Stimulated activated naive CD4-positive, alpha-beta T cell (primary cell): ENCODE measurements at places on chromosomes 12 and 14.
A peak's percentile ranks its signal among the peaks of the same experiment; 100 is the strongest.

DNA sequence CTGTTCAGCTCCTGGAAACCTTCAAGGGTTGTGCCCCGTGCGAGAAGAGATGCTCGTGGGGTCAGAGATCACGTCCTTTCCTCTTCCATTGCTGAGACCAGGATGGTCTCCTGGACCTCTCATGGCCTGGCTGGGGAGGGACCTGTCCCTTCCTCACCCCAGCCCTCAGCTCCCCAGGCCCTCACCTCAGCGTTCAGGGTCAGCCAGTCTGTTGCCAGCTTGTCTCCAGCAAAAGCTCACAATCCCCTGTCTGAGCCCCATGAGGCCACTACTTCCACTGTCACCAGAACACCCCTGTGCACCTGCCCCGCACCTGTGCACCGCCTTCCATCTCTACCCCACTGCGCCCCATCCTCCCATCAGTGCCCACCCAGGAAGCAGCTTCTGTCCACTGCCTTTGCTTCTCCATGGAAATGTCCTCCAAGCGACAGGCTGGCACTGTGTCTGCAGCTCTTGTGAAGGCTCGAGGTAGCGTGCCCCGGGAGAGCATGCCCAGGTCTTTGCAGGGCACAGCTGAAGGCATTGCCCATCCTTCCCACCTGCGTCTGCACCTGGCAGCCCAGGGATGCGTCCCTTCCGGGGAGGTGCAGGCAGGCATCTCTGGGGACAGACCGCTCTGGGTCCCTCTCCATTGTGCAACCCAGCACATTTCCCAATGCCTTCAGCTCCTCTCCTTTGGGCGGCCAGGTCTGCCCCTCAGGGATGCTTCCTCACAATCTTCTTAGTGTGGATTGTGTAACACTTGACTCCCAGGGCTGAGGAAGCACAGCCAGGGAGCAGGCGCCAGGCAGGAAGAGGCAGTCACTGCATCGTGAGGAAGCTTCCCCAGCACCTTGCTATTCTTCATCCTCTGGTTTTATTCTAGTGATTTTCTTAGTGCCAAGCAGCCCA is 179.6 kb downstream of the ADGRD1 start:
- no peak for DNase-seq

DNA sequence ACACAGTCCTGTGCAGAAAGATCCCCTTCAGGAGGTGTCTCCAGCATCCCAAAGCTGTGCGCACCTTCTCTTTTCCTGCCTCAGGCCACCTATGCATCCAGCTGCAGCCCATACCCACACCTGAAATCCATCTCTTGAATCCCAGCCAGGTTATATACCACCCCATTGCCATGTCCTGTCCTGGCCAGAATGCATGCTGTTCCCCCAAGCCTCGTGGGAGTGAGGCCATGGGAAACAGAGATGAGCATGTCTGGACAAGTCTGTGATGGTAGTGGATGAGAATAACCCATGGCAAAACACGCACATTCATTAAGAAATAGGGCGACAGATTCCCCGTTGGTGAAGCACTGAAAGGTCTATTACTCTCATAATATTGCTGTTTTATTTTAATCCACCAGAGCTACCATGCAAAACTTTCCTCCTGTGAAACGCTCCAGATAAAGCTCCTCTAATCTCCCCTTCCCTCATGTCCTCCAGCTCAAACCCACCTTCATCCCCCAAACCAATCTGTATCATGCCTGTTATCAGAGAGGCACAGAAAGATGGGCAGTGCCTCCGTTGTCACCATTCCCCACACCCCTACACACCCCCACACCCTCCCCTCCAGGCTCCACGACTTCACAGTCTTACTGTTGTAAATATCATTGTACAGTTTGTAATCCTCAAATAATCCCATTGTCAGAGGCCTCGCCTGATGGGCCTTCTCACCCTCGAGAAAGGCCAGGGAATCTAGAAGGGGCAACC is 97.5 kb upstream of the FKBP4 start:
- no peak for DNase-seq

GRCh38 chr12:10571141-10571540 is 42.3 kb downstream of the MAGOHB start:
- DNase-seq: no peak

GRCh38 chr14:79578470-79578869 is 632.8 kb downstream of the DIO2 start:
- no peak for DNase-seq

DNA sequence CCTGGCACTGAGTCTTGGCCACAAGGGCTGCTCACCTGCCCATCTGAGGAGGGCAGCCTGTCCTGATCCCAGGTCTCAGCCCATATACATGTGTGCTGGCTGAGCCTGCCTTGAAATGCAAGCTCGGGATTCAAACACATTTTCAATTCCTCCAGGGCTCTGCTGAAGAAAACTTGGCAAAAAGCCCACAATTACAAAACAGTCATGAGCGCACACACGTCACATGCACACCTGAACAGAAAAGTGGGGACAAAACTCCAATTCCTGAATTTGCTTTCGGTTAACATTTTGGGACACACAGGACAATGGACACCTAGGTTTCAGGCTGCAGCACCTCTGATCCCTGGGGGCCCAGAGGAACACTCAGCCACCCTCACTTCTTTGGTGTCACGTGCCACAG is 113.9 kb downstream of the RBM19 start:
- DNase-seq: no peak

- no peak for DNase-seq
Measured at GRCh38 chr14:55477680-55478079, 37.3 kb upstream of the TBPL2 start.

DNA sequence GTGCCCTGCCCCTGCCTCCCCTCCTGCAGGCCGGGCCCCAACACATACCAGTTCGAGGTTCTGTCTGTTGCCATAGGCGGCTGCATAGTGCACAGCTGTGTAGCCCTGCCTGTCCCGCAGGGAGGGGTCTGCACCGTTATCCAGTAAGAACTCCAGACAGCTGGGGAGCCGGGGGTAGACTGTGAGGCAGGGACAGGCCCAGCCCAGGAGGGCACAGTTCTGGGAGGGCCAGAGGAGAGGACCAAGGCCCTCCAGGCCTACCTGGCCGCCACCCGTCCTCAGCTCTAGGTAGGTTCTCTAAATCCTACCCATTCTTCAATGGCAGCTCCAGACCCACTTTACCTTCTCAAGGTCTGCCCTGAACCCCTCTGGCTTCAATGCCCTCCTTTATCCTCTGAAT is 9.5 kb downstream of the ANKRD52 start:
- no peak for DNase-seq

- no peak for DNase-seq
Measured at GRCh38 chr12:128682548-128683275, 141.0 kb downstream of the SLC15A4 start.

DNA sequence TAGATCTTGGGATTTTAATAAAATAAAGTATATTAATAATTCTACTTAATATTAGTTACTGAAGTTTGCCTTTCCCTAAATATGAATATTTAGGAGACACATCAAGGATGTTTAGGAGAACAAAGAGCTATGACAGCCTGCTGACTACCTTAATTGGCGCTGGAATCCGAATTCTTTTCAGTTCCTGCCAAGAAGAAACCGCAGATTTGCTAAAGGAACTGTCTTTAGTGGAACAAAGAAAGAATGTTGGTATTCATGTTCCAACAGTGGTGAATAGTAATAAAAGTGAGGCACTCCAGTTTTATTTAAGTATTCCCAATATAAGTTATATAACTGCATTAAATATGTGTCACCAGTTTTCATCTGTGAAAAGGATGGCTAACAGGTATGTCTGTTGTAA is 54.5 kb downstream of the MIS18BP1 start:
- DNase-seq: no peak

GRCh38 chr12:56634242-56634836 is 4.2 kb upstream of the BAZ2A start:
- peak; percentile 21 for DNase-seq

GRCh38 chr12:9404031-9404430 is 195.8 kb upstream of the PZP start:
- no peak for DNase-seq

DNA sequence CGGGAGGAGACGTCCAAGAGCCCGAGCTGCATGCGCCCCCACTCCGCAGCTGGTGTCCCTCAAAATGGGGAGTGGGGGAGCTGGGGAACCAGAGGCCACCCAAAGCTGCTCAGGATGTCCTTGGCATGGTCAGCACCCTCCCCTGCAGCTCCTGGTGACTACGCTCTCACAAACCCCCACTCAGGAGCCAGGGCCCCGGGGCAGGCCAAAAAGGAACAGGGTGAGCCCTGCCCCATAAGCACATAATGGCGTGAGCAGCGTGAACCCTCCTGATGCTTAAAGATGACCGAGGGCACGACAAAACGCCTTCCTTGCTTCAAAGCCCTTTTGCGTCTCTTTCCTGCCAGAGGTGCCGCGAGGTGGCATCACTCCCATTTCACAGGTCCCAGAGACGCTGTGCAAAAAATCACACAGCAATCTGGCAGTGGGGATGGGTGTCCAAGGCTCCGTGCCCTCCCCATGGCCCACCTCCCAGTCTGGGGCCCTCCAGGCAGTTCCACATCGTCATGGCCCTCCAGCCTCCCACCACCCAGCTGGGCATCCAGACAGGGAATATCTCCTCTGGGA is 13.5 kb downstream of the NCOR2 start:
- no peak for DNase-seq

DNA sequence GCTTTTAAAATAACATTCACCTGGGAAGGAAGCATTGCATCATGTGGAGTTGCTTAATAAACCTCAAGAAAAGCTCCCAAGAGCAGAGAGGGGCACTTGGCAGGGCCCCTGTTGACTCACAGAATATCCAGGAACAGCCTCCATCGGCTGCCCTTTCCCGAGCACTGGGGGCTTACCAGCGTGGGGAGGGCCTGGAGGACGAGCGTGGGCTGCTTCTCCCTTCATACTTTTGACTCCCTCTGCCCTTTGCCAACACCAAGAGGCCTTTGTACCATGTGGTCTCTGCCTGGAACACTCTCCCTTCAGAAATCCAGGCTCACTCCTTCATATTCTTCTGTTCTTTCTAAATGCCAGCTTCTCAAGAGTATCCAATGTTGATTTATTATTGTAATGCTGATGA is 492.1 kb upstream of the TMEM132C start:
- no peak for DNase-seq

GRCh38 chr14:70972107-70972976 is 65.1 kb downstream of the PCNX1 start:
- DNase-seq: peak; percentile 86

DNA sequence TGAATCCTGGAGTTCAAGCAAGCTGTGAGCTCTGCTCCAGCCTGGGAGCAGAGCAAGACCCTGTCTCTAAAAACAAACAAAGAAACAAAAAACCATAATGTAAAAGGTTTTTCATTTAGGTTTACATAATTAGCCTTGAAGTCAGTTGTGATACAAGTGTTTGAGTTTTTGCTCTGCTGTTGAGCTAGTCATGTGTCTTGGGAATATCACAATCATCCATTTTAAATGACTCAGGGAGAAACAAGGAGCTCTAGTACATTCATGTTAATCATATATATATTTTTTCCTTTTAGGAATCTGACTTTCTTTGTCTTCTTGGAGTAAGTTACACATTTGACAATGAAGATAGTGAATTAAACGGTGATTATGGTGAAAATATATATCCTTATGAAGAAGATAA is 12.9 kb downstream of the MIA2 start:
- DNase-seq: no peak

GRCh38 chr12:32988982-32989381 is 92.4 kb upstream of the PKP2 start:
- DNase-seq: no peak

GRCh38 chr14:53714495-53715192 is 242.0 kb downstream of the BMP4 start:
- DNase-seq: no peak

DNA sequence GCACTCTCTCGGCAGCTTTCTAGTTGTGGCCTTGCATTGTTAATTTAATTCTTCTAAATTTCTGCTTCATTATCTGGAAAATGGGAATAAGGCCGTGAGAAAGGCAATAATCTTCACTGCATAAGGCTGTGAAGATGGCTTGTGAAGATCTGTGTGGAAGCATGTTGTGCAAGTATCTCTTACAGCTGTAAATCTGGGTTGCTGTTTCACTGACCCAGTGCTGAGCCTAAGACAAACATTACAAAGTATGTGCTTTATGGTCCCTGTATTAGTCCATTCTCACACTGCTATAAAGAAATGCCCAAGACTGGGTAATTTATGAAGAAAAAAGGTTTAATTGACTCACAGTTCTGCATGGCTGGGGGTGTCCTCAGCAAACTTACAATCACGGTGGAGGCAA is 101.0 kb upstream of the PTPRR start:
- DNase-seq: no peak

DNA sequence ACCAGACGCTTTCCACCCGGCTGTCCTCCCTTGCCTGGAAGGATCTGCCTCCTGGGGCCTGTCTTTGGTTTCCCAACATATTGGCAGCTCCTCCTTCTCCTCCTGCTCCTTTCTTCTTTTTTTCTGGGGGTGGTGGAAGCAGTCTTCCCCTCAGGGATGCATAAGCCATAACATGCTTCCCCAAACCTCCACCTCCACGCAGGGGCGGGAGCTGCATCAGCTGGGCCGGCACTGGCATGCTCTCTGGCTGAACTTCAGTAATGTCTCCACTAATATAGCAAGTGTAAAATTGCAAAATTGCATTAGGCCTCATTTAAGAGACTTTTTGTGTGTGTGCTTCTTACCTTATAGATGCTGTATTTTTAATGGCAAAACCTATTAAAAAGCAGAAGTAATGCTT is 58.6 kb downstream of the GLT1D1 start:
- DNase-seq: no peak

- DNase-seq: no peak
Measured at GRCh38 chr14:88005050-88005481, at the start of gene GPR65. GPR65 (plus strand) TSS chr14:88005135; CDS start chr14:88010848, 5,713 bp downstream.

GRCh38 chr12:112847708-112848337 is 56.3 kb downstream of the RPH3A start:
- no peak for DNase-seq

GRCh38 chr12:122382919-122383350 is 39.5 kb downstream of the CLIP1 start:
- no peak for DNase-seq

DNA sequence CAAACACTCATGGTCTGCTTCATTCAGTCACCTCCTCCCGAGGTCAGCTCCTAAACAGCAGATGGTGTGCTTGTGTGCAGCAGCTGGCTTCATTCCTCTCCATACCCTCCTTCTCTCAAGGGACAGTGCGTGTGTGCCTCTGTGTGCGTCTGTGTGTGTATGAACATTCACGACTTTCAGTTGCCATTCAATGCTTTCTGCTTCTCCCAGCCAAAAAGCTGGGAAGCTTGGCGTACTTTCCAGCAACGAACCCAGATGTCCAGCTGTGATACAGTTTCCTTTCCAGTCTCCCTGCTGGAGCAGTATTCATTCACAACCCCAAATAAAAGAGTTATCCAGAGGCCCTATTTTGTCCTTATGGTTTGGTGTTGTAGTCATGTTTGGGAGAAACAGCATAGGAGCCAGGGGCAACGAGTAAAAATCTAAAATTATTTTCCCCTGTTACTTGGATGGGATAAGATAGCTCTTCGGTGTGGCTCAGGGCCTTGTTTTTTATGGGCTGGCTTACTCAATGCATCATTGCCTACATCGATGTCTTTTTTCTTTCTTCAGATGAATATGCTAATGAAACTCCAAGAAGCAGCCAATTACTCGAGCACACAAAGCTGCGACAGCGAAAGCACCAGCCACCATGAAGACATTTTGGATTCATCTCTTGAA is 379.3 kb downstream of the NAV3 start:
- DNase-seq: no peak

- no peak for DNase-seq
Measured at GRCh38 chr12:129750421-129750820, 153.4 kb downstream of the TMEM132D start.
